ENCODE measurements at places on chromosomes 2 and 18.

DNA sequence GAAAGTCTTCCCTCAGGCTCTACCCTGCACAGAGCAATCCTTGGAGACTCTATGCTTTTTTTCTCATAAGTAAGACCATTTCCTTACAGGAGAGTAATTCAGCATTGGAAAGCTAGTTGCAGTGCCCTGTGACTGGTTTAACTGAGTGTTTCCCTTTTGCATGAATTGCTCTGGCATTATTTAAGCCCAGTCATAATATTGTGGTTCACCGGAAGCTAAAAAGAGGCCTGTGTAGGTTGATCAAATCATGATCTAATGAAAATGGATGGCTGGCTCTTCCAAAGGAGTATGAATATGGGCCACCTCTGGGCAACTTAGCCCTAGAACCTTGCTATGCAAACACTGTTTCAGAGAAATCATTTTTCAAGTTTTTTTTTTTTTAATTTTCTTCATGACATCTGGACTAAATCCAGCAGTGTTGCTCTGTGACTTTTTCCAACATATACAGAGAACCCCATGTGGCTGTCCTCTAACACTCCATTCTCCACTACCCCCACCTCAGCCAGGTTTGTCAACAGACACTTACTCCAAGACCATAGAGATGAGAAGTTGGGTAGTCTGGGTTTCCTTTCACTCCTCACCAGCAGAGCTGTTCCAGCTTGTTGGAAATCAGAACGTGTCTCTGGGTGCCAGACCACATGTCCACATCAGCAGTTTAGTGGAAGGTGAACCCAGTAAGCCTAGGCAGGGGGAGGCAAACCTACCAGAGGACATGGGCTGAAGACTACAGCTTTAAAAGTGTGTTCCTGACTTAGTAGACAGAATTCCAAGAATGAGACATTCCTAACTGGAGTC is 175.2 kb upstream of the SLC14A2 start:
- no peak for DNase-seq

GRCh38 chr18:69898241-69898861 is 49.3 kb downstream of the CD226 start:
- DNase-seq, result no peak

DNA sequence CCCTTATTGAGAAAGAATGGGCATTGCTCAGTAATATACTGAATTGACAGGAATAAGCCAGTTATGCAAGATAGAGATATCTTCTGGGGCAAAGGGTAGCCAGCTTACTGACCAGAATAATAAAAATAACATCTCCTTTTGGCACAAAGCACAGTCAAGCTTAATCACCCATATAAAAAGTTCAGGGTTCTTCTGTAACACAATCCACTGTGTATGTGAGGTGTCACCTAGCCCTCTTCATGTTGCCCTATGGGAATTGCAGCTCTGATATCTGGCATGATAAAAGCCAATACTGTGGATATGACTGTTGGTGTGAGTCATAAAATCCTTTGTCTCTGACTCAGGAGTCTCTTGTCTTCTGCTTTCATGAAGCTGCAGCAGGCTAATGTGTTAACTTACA is 90.8 kb downstream of the DSEL start:
- no peak for DNase-seq

- DNase-seq, result no peak
These were observed 113.4 kb upstream of the WDSUB1 start for GRCh38 chr2:159399716-159400415.

GRCh38 chr2:30201990-30202389 is 29.3 kb upstream of the LBH start:
- no peak for DNase-seq

DNA sequence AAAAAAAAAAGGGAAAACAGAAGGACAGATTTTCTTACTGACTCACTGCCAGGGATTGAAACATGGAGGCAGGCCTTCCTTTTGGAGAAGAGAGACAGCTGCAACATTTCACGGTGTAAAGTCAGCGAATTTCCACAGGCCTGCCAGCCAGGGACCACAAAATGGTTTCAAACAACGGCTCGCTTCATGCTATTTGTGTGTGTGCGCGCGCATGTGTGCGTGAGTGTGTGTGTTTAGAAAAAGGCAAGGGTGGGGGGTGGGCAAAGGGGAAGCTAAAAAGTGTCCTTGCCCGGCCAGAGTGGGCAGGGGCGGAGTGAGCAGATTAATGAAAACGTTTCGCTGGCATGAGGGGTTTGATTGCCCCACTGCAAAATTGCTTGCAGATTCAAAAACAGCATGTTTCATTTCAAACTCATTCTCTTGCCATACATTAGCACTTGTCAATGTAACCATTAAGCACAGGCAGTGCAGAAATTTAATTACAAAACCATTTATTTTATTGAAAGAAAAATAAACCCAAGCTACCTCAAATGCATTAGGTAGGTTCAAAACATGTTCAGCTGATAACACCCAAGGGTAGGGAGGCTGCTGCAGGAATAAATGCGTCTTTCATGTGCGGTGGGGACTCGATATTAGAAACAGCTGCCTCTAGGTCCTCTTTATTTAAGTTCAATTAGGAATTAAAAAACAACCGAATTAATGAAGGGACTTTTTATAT is 182.1 kb upstream of the SIX2 start:
- DNase-seq, result no peak

DNA sequence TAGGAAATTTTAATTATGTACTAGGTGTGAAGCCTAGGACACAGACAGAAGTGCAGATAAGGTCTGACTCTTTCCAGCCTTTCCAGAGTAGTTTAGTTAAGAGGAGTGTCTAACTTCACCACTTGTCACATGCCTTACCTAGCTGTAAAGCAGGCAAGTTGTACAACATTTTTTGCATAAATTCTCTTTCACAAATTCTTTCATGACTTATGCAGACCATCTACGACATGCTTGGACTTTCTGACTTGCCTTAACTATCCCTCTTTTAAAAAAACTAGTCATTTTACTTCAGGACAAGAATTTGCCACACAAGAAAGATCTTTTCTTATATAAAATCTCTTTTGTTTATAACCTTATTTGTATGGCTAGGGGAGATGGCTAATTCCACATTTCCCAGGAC is 1273.6 kb upstream of the SLC39A10 start:
- DNase-seq, result no peak

DNA sequence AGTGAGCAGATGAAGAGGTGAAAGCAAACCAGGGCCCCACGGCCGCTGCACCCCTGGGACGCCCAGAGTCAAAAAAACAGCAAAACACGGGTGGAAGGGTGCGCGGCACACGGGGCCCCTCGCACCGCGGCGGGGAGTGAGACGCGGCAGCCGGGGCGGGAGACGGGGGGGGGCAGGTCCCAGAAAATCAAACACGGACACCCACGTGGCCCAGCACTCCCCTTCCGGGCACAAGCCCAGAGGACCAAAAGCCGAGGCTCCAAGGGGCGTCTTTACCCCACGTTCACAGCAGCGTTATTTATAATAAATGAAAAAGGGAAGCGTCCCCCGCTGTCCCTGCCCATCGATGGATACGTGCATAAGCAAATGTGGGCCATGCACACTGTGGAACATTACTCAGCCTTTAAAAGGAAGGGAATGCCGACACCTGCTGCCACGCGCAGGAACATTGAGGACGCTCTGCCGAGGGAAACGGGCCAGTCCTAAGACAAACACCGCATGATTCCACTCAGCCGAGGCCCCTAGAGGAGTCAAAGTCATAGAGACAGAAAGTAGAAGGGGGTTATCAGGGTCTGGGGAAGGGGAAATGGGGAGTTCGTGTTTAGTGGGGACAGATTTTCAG is 677 bp upstream of the COPS9 start:
- DNase-seq, result no peak

- DNase-seq, result no peak
These were observed 23.1 kb downstream of the DTNB start for GRCh38 chr2:25650256-25650655.

DNA sequence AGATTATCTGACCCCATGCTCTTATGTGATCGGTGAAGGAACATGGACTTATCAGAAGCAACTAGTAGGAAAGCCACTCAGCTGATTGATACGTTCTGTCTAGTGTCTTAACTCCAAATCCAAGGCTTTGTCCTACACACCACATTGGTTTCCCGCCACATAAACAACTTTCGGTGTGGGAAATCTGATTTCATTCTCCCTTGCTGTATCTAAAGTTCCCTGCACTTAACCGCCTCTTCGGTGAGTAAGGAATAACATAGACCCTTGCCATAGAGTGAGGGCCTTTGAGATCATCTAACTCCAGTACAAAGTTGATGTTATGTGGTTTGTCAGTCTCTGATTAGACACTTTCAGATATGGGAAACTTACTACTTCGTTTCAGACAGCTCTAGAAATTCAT is 538.2 kb upstream of the TNP1 start:
- no peak for DNase-seq

DNA sequence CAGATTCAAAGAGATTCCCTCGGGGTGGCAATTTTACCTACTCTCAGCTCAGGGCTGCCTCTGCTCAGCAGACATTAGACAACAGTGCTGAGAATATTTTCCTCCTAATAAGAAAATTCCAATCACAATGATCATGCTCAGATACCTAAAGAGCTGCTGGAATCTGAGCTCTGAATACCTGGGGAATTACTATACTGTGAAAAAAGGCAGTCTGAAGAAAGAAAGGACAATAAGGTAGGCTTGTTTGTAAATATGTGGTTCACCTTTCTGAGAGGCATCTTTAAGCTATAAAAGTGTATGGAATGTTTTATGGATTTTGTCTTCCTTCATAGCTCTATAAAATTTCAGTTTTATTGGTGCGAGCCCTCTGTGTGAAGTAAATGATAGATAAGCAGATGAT is 34.2 kb upstream of the FAM98A start:
- no peak for DNase-seq

- DNase-seq, result no peak
These were observed 65.8 kb downstream of the RTP5 start for GRCh38 chr2:241935314-241935713.

DNA sequence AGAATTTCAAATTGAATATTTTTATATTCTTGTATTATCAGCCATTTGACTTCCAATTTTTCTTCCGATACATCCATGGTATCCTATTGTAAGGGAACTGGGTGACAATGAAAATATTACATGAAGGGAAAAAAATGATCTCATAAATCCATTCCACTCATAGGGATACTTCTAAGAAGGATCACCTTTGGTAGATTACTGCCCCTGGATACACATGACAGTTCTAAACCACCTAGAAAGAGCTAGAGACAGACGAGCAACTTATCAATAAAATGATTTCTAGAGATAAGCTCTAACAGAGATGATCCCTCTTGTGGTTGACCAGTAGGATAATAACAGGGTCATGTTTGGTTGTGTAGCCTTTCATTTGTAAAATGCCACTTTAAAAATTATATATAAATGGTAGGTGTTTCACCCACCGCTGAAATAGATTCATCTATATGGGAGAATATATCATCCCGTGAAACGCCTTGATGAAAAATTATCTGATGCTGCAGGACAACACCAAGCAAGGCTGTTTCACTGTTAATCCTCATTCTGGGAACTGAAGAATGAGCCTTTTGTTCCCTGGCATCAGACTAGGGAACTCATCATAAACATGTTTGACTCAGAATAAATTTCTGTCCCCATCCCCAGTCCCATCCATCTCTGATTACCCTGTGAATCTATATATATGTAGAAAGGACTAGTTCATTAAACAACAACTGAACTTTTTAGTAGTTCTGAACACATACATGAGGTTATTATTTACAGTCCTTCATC is 180.0 kb downstream of the TCF4 start:
- DNase-seq, result no peak

DNA sequence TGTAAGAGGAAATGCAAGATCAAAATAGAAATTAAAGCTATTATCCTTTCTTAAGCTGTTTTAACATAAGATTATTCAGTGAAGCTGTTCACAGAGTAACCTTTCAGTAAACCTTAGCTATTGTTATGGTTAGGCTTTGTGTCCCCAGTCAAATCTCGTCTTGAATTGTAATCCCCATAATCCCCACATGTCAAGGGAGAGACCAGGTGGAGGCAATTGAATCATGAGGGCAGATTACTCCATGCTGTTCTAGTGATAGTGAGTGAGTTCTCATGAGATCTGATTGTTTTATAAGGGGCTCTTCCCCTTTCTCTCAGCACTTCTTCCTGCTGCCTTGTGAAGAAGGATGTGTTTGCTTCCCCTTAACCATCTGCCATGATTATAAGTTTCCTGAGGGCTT is 424.4 kb downstream of the DSEL start:
- no peak for DNase-seq

- no peak for DNase-seq
These were observed 119.5 kb upstream of the TLK1 start for GRCh38 chr2:171279983-171280790.

DNA sequence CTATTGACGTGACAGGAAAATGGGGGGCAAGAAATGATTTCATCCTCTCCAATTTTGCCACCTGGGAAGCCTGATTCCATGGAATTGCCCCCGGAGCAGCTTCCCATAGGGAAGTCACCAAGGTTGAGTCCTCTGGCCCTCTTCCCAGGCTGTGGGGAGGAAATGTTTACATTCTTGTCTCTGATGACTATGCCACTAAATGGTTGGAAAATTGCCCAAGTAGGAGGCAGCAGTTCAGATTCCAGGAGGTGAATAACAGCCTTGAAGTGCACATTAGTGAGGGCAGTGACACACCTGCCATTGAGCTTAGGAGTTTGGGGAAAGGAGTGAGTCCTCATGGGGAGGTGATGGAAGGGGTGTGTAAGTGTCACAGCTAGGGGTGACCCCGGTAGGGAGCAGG is 449.2 kb upstream of the DCC start:
- peak; percentile 74 for DNase-seq

DNA sequence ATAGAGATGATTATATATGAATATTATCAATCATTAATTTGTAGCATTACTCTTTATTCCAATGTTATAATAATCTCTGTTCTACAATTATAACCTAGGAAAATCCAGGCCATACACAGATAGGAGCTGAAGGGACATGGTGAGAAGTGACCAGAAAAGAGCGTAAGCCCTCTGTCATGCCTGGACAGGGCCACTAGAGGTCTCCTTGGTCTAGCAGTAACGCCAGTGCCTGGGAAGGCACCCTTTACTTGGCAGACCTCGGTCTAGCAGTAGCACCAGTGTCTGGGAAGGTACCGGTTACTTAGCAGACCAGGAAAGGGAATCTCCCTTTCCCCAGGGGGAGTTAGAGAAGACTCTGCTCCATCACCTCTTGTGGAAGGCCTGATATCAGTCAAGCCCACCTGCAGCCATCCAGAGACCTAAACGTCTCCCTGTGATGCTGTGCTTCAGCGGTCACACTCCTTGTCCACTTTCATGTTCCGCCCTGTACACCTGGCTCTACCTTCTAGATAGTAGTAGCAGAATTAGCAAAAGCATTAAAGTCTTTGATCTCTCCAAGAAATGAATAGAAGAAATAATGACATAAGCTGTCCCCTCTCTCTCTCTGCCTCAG is 447.5 kb upstream of the FSIP2 start:
- DNase-seq, result no peak

- no peak for DNase-seq
These were observed 27.6 kb upstream of the CABLES1 start for GRCh38 chr18:23107718-23108117.

- DNase-seq, result no peak
These were observed 67.5 kb downstream of the ONECUT2 start for GRCh38 chr18:57502624-57503023.

DNA sequence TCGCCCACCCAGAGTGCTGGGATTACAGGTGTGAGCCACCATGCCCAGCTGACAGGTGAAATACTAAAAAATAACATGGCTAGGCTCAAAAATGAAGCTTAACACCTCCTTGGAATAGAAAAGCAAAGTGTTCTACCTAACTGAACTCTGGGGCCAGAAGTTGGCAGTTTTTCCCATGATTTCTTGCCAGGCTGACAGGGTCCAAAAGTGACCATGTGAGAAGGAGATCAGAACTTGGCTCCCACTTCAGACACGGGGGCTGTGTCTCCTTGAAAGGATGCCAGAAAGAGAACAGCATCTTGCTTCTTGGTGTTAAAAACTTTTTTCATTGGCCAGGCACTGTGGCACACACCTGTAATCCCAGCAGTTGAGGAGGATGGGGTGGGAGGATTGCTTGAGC is 47.0 kb downstream of the BMPR2 start:
- DNase-seq, result no peak

Measured in NCI-H446 (cell line).